RCC 7860 (cell line): ENCODE measurements at places on chromosomes 5 and 9.

DNA sequence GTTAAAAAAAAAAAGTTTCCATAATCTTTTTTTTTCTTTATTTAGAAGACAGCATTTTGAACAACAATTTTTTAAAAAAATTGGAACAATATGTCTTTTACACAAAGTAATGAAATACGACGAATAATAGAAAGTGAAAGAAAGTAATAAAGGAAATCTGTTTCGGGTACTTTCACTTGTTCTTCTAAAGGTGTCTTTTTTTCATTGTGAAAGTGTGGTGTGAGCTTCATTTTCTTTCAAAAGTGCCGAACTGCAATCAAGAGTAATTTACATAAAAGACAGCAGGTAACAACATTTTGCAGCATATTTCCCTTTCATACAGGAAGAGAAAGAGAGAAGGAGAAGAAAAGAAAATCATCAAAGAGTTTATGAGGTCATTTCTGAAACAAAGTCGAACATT, 159.7 kb upstream of the CDH12 start:
- DNase-seq, result no peak

DNA sequence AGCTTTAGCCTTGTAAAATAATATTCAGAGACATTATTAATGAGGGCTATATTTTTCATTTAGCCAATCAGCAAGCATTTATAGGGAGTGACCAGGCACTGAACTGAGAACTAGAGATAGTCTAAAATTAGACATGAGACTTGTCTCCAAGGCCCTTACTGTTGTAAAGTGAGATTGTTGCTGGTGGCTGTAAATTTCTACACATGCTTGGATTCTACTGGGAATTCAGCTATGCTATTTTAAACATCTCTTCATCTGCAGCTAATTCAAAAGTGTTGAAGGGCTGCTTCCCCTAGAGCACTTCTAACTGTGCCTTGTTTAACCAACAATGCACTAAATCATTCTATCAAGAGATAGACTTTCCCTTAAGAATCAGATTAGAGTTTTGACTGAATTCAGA, 67.4 kb downstream of the CHSY3 start:
- DNase-seq, result no peak

GRCh38 chr5:111854186-111854585, 97.2 kb upstream of the NREP start:
- DNase-seq, result no peak

GRCh38 chr5:81665795-81666194, 85.1 kb downstream of the SSBP2 start:
- no peak for DNase-seq

GRCh38 chr5:107542428-107542827, 128.3 kb downstream of the EFNA5 start:
- peak; percentile 94 for DNase-seq

DNA sequence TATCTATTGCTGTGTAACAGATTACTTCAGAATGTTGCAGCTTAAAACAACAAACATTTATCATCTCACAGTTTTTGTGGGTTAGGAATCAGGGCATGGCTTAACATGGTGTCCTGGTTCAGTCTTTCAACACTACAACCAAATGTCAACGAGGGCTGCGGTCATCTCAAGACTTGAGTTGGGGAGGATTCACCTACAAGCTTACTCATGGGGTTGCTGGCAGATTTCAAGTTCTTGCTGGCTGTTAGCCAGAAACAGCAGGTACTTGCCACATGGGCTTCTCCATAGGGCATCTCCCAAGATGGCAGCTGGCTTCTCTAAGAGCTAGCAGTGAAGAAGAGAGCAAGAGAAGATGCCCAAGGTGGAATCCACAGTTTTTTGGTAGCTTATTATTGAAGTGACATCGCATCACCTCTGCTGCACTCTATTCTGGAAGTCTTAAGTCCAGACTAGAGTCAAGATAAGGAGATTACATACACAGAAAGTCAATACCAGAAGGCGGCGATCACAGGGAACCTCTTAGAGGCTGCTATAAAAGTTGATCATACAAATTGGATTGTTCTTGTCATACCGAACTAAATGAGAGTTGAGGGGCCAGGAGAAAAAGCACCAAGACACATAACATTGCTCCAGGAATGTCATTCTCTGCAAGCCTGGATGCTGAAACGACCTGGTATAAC, 42.2 kb downstream of the C9orf153 start:
- DNase-seq, result no peak

- DNase-seq, result no peak
These were observed 705 bp downstream of the PWWP2A start for GRCh38 chr5:160118349-160119141.
